ENCODE measurements at places on chromosomes 2 and 18.

DNA sequence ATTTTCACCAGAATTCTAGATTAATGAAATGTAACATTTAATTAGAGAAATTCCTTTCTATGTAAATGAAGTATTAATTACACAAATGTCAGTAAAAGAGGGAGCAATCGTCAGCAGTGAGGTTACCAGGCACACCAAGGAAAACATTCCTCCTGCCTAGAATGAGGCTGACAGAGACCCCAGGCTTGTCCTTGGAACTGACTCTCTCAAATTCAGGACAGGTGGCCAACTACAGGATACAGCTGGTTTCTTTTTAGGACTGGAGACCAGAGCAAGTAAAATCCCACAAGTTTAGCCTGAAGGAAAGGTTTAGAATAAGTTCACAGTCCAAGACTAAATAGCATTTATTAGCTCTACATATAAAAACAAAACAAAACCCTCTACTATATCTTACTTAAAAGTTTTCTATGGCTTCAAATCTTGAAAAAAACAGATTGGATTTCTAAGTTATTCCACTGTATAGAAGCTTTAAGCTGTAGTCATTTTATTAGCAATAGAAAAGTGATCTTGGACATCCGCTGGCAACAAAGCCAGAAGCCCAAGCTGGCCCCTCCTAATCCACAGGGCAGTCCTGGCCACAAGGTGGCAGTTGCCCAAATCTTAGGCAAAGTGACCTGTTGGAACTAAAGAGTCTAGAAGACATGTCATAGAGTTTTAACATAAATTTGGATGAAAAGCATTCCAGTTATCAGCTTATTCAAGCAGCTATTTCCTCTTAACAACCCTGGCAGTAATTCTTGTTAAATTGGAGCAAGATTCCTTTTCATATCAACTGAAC is 81.0 kb downstream of the SP3 start:
- DNase-seq = no peak

DNA sequence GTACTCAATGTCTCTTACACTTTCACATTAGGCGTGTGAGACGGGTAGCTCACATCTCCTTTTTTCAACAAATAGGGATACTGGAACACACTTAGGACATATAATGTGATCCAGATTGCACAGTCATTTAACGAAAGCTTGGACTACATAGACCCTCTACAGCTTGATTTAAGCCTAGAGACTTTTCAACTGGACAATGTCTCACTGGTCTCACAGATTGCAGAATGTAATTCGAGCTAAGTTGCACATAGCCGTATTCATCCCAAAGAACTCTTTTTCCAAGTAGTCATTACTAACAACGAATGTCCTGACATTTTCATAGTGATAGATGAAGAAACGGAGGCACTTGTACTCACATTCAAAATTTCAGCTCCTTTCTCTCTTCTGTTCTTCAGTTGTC is 612.1 kb downstream of the ZEB2 start:
- DNase-seq = no peak

DNA sequence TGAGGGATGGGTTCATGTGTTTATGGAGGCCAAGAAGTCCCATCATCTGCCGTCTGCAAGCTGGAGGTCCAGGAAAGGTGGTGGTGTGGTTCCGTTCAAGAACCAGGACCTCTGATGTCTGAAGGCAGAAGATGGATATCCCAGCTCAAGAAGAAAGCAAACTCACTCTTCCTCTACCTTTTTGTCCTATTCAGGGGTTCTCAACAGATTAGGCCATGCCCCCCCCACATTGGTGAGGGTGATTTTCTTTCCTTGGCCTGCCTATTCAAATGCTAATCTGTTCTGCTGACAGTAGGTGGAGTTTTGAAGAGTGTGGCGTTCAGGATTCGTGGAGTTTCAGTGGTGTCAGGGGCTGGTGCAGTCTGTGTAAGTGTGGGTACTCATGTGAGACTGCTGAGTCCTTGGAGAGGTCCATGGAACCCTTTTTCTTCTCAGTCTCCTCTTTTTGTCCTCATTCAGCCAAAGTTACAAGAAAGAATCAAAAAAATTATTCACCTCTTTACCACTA is 5.9 kb downstream of the MSL3B start:
- DNase-seq = no peak

- no peak for DNase-seq
These were observed 76.3 kb upstream of the GLS start for GRCh38 chr2:190804182-190804795.

GRCh38 chr2:85851253-85852151 is 37.3 kb downstream of the ST3GAL5 start:
- DNase-seq = no peak

All from stimulated activated CD4-positive, alpha-beta T cell treated with anti-CD3 and anti-CD28 coated beads, TNF-alpha, amount 100 ng/mL, for 4 hours (primary cell).